ENCODE measurements at places on chromosomes 1 and 21.
A peak's percentile ranks its signal among the peaks of the same experiment; 100 is the strongest.

DNA sequence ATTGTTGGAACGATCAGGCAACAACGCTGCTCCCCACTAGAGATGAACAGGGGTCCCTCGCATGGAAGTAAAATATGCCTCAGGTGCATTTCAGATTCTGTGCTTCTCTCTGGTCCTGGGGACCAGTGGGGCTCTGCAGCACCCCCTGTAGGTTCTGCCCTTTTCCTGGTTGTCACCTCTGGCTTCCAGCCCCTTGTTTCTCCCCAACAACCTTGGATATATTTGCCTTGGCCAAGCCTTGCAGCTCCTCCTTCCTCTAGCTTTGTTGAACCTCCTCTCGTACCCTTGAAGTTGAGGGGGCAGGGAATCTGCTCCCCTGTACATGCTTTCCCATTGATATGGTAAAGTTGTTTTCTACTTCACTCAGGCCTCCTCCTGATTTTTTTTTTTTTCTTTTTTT lies 5.4 kb upstream of the RGSL1 start:
- DNase-seq = no peak

GRCh38 chr1:38029685-38030511 lies 16.7 kb downstream of the POU3F1 start:
- peak; percentile 61 for DNase-seq

GRCh38 chr1:28882009-28882628 lies 32.2 kb upstream of the EPB41 start:
- peak; percentile 58 for DNase-seq

GRCh38 chr21:38925478-38925877 lies 119.7 kb downstream of the ETS2 start:
- no peak for DNase-seq

GRCh38 chr1:91700771-91701471 lies 185.0 kb downstream of the TGFBR3 start:
- no peak for DNase-seq

GRCh38 chr1:42679364-42679983 lies 2.7 kb upstream of the YBX1 start:
- DNase-seq = no peak

DNA sequence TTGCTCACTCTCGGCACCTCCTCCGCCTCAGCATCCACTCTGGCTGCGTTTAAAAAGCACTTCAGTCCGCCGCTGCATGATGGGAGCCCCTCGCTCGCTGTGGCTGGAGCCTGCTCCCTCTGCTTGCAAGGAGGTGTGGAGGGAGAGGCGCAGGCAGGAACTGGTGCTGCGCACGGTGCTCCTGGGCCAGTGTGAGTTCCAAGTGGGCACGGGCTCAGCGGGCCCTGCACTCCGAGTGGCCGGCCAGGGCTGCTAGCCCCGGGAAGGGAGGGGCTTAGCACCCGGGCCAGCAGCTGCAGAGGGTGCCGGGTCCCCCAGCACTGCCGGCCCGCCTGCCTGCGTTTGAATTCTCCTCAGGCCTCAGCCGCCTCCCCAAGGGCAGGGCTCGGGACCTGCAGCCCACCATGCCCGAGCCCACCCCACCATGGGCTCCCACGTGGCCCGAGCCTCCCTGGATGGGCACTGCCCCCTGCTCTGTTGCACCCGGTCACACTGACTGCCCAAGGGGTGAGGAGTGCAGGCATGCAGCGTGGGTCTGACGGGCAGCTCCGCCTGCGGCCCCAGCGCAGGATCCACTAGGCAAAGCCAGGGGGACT lies 1599.5 kb downstream of the NCAM2 start:
- DNase-seq = no peak
